ENCODE measurements at places on chromosomes 2 and 18.

DNA sequence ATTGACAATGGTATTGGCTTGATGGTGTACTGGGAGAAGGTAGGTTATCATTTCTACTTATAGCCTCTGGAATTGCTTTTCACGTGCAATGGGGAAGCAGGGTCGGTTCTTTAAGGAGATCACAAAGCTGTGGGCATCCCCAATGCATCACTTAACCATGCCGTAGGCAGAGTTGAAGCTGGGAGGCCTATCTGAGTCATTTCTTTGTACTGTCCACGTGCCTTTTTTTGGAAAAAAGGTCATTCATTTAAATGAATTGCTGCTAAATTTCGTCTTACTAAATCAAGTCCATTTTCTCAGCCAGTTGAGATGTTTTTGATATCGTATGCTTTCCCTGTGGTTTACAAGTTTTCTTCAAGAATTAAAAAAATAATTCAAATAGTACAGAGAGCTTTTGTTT lies 17.2 kb upstream of the GYPC start:
- no peak for DNase-seq

DNA sequence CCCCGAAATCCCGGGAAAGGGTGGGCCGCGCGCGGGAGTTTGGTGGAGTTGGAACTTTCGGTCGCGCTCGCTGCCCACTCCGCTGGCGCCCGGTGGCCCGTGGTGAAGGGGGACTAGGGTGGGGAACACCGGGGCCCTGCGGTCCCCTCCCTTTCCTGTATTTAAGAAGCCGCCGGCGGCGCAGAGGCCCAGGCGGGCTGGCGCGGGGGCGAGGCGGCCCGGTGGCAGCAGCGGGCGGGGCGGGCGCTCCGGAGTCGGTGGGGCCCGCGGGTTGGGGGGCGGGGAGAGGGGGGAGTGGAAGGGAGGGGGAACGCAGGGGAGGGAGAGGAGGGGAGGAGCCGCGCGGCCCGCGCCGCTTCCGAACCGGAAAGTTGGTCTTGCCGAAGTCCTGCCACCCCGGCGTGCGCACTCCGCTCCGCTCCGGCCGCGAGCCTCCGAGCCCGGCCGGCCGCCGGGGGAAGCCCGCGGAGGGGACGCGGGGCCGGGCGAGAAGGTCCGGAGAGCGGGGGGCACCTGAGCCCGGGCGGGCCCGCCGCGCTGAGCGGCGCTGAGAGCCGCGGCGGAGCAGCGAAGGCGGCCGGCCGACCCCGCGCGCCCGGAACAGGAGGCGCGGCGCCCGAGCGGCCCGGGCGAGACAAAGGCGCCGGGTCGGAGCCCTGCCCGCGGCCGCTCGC lies 425 bp upstream of the SALL3 start:
- no peak for DNase-seq

DNA sequence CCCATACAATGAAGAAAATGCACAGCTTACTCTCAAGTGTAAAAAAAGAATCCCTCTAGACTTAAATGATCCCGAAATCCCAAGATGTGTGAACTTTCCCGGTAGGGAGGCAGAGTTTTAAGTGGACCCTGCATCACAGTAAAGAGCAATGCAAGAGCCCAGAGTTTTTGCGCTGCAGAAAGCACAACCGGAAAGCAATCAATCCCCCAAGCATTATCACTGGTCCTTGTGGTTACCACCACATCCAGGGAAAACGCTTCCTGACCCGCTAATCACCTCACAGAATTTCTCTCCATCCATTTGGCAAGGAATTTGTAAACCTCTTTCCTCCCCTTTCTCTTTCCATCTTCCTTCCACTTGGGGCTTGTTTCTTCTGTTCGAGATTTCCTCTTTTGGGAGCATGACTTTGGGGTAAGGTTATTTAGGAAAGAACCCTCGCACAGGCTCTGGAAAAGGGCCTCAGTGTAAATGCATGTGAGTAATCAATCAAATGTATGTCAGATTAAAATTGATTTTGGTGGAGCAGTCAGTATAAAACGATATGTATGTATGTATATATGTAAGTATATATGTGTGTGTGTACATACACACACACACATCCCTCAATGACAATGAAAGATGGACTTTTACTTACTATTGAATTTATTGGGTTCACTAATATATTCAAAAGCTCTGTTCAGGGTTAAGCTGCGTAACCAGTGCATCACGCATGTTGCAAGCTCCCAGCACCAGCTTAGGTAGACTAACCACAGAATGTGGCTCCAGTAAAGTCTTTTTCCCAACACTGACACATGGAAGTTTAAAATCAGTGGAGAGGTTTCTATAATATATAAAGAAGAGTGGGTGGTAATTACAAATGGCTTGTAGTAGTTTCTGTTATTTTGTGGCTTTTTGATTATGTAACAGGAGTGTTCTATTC lies 1.6 kb downstream of the PLCL1 start:
- no peak for DNase-seq

- no peak for DNase-seq
Observed at GRCh38 chr2:167135706-167136105, 247.4 kb downstream of the XIRP2 start.

GRCh38 chr2:163943403-163944346 lies 207.9 kb upstream of the FIGN start:
- no peak for DNase-seq

- no peak for DNase-seq
Observed at GRCh38 chr2:162929571-162929970, 91.0 kb upstream of the KCNH7 start.

GRCh38 chr2:126674075-126674744 lies 18.3 kb downstream of the GYPC start:
- no peak for DNase-seq

DNA sequence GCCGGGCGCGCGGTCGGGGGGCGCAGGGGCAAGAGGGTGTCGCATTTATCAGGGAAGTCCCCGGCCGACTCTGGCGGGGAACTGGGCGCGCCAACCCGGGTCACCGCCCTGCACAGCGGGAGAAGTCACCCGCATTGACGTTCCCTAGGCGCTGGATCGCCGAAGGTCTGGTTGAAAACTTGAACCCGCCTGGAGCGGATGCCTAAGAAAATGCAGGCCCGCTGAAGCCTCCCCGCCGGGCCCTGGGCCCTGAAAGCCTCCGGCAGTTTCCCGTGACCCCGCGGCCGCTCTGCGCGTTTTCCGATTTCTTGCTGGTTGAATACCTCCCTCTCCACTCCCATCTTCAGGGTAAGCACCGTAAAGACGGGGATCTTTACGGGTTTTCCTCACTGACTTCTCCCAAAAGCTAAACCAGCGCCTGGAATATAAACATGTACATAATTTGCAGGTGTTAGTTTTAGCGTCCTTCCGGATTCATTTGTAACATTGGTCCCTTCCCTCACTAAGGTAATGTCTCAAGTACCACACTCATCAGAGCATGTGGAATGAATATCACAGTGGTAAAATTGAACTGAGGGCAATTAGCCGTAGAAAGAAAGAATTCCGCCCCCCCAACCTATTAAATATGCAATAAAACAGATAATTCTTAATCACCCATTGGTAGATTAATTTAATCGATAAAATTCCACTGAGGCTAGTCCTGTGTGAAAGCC lies 675 bp upstream of the SPIRE1 start:
- no peak for DNase-seq

DNA sequence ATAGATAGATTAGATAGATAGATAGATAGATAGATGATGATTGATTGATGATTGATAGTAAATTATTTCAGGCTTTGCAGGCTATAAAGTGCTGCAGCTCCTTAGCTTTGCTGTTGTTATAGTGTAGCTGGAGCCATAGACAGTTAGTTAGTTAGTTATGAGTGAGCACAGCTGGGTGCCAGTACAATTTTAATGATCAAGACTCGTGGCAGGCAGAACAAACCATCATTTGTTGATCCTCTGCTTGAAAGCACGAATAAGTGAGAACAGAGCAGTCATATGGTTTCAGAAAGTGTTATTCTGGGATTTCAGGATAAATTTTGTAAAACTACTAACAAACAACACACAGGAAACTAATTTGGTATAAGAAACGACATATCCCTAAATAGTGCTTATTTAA lies 53.9 kb downstream of the THOC1 start:
- no peak for DNase-seq

- DNase-seq: no peak
Observed at GRCh38 chr2:86446060-86446459, 4.9 kb downstream of the KDM3A start.

DNA sequence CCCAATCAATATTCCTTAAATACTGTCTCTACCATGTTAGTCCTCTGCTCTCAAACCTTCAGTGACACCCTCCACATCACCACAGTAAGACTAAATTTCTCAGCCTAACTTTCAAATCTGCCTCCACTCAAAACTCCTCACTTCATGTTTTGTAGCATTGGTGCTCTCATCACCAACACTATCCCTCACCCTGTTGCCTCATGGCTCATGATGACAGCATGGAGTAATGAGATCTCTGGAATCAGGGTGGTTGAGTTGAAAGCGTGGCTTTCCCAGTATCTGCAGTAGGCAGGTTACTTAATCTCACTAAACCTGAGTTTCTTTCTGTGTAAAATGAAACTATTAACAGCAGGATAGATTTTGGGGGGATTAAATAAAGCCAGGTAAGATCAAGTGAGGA lies 621.4 kb downstream of the NYAP2 start:
- DNase-seq: no peak

DNA sequence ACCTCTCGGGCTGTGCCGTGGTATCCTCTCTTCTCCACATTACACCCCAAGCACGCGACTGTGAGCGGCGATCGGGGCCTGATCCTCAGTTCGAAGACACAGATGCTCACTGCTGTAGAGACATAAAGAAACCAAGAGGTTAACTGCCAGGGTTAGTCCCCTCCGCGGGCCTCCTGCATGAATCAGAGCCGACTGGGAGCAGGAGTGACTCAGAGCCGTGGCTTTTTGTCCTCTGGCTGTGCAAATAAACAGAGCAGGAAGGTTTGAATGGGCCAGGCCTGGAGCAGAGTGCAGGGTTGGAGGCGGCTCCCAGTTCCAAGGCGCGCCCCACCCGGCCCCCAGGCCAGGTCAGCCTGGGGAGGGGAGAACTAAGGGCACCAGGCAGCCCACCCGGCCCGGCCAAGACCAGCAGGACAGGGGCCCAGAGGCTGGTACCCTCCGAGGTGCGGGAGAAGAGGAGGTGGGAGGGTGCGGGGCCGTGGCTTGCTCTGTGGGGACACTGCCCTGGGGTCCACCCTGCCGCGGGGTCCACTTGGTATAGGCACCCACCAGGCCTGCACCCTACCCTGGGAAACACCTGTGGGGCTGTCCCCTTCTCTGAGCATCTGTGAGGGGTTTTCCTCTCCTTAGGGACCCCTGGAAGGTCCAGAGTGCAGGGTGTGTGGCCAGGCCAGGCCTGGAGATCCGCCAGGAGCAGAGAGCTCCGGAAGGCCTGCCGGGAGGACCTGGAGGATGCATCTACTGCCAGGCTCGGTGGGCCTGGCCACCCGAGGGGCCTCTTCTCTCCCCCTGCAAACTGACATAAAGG lies 16.5 kb downstream of the TWIST2 start:
- DNase-seq: no peak

GRCh38 chr2:207035875-207036274 lies 96.6 kb downstream of the CPO start:
- no peak for DNase-seq

GRCh38 chr18:29071869-29072268 lies 894.9 kb upstream of the CDH2 start:
- no peak for DNase-seq

DNA sequence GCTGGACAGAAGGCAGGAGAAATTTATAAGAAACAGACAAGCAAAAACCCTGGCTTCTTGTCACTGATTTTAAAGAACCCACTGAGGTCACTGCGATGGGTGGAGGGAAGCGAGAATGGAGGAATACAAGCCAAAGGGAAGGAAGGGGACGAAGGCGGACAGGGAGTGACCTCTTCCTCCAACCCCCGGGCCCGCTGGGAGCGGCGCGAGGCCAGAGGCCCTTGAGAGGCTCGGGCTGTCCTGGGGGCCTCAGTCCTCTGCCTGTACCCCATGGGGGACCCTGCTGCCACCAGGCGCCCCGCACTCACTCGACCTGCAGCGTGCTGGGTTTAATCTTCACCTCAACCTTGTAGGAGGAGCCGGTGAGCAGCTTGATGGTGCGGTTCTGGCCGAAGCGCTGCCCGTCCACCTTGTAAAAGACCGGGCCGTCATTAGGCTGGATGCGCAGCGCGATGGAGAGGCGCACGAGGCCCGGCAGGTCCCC lies 793 bp downstream of the CNRIP1 start:
- DNase-seq: no peak

- no peak for DNase-seq
Observed at GRCh38 chr2:60528281-60529020, 25.0 kb downstream of the BCL11A start.

DNA sequence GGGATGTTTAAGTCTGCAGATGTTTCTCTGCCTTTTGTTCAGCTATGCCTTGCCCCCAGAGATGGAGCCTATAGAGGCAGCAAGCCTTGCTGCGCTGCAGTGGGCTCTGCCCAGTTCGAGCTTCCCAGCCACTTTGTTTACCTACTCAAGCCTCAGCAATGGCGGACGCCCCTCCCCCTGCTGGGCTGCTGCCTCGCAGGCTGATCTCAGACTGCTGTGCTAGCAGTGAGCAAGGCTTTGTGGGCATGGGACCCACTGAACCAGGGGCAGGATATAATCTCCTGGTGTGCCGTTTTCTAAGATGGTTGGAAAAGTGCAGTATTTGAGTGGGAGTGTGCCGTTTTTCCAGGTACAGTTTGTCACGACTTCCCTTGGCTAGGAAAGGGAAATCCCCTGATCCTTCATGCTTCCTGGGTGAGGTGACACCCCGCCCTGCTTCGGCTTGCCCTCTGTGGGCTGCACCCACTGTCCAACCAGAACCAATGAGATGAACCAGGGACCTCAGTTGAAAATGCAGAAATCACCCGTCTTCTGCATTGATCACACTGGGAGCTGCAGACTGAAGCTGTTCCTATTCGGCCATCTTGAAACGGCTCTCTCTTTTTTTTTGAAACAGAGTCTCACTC lies 27.6 kb upstream of the ADAM23 start:
- DNase-seq: no peak

DNA sequence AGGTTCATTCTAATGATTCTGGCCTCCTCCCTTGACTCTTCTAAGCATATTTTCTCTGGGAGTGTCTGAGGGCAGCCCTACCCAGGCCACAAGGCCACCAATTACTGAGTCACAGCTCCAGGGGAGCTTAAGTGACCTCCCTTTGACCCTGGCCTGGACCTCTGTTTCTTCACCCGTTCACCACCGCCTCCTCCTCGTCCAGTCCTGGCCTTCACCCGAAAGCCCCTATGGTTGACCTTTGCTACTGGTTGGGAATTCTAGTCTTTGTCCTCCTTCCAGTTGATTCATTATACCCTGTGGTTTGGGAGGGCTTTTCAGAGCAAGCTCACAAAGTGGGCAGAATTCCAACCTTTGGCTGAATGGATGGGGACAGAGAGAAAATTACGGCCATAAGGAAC lies 72.6 kb downstream of the NRP2 start:
- no peak for DNase-seq

GRCh38 chr2:61759005-61759404 lies 94.9 kb downstream of the FAM161A start:
- DNase-seq: no peak

- DNase-seq: no peak
Observed at GRCh38 chr2:160205505-160205904, 5.4 kb upstream of the ITGB6 start.

- no peak for DNase-seq
Observed at GRCh38 chr2:65458999-65459398, 26.6 kb upstream of the SPRED2 start.

Data from SK-N-MC (cell line).